ENCODE measurements at places on chromosomes 7 and 10.

GRCh38 chr7:95558864-95559263 is 37.5 kb downstream of the PDK4 start:
- DNase-seq, result no peak

- DNase-seq, result no peak
These were observed 15.1 kb upstream of the ATE1 start for GRCh38 chr10:121942749-121943416.

GRCh38 chr7:110521357-110521911 is 569.5 kb upstream of the LRRN3 start:
- no peak for DNase-seq

- DNase-seq, result no peak
These were observed 730.6 kb upstream of the IGFBP3 start for GRCh38 chr7:46651561-46652088.

- DNase-seq, result peak; percentile 10
These were observed 798.3 kb downstream of the NXPH1 start for GRCh38 chr7:9231630-9232121.

DNA sequence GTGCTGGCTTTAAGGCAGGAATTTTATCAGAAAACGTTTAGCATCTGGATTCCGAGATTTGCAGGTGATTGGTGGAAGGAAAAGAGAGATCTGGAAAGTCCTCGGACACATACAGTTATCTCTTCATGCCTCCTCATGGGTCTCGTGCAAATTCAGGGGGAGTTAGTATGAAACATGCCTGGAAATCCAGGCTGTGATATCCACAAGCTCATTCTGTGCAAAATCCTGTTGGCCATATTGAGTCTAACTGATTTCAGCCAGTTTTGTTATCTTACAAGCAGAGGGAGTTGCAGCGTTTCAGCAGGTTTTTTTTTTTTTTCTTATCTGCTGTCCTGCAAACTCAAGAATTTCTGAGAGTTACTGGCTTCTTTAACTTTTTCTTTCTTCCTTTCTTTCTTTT is 411.5 kb downstream of the GALNT17 start:
- no peak for DNase-seq

- DNase-seq, result no peak
These were observed 98.7 kb downstream of the POLL start for GRCh38 chr10:101489355-101489754.

GRCh38 chr10:91711885-91712680 is 79.2 kb upstream of the PPP1R3C start:
- DNase-seq, result no peak

DNA sequence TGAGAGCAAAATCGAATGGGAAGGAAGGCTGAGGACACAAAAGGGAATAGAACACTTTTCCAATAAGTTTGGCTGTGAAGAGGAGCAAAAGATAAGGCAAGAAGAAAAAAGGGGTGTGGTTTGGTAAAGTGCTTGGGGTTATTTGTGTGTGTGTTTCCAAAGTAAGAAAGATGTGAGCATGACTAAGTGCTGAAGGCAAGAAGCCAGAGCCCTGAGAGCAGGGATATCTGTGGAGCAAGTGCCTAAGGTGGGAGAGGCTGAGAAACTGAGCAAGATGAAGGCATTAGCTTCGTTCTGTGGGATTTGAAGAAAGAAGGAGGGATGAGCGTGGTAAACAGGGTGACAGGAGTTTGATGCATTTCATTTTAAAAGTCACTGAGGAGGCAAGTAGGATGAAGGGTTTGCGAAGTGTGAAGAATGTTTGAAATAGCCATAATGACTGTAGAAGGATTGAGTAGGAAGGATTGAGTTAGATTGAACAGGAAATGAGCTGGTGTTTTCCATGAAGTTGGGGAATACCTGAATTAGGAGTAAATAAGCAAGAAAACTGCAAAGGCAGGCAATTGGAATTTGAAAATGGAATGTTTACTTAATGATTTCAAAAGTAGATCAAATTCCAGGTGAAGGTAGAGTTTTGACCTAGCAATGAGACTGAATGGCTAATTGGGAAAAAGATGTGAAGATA is 19.9 kb upstream of the SP4 start:
- no peak for DNase-seq

GRCh38 chr10:121662945-121663917 is 65.0 kb upstream of the FGFR2 start:
- DNase-seq, result no peak

- peak; percentile 47 for DNase-seq
These were observed 75.7 kb upstream of the ASAH2 start for GRCh38 chr10:50326757-50327701.

DNA sequence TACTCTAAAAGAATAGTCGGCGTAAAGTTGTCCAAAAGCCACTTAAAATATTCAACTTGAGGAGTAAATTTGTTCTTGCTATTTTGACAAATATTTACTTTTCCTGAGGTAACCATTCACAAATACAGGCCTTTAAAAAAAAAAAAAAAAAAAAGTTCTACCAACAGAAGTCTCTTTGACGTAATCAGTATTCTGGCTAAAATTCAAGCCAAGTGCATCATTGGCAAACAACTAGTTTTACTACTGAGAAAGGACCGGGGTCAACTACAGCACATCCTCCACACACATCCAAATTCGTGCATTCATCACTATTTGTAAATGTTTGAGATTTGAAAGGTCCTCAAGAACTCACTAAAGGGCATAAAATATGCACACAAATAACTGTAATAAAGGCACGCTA is 2.0 kb downstream of the OAT start:
- DNase-seq, result no peak

GRCh38 chr7:20798081-20798693 is 11.5 kb upstream of the SP8 start:
- DNase-seq, result no peak

DNA sequence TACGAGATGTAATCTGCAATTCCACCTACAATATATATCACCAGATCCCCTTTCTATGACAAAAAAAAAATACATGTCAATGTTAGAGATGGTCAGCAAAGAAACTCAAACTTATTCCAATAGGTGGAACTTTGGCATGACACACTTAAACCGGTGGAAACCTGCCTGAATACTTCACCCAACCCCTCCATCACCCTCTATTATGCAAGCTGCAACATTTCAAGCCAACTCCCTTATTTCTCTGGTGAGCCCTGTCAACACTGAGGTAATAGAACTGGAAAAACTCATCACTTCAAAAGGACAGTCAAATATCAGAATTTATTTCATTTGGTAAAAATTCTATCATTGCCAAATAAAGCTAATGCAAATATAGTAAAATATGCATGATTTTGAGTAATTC is 3.6 kb downstream of the ZNF438 start:
- no peak for DNase-seq

DNA sequence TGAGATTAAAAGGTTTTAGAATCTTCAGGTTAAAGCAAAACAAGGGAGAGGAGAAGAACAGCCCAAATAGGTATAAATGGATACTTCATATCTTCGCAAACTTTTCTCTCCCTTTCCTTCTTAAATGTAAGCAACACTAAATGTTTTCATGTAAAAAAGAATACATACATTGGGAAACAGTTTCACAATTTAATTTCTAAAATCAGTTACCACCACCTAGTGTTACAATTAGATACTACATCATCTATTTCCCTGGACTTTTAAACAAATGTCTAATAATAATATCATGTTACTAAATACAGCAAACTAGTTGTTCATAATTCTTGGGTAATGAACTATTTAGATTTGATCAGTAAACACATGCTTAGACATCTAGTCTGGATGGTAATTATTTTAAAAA is 35.8 kb downstream of the MINDY3 start:
- peak; percentile 17 for DNase-seq

- no peak for DNase-seq
These were observed 24.3 kb upstream of the DOCK1 start for GRCh38 chr10:126880926-126881325.

DNA sequence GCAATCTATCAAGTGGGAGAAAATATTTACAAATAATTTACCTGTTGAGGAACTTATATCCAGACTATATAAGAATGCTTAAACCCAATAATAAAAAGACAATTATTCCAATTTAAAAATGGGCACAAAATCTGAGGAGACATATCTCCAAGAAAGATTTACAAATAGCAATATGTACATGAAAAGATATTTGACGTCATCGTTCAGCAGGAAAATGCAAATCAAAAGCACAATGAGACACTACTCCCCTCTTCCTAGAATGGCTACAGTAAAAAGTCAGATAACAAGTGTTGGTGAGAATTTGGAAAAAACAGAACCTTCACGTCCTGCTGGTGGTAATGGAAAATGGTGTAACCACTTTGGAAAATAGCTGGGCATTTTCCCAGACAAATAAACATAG is 457.0 kb downstream of the DPP6 start:
- DNase-seq, result no peak

- no peak for DNase-seq
These were observed 13.7 kb downstream of the BPGM start for GRCh38 chr7:134660242-134660785.

DNA sequence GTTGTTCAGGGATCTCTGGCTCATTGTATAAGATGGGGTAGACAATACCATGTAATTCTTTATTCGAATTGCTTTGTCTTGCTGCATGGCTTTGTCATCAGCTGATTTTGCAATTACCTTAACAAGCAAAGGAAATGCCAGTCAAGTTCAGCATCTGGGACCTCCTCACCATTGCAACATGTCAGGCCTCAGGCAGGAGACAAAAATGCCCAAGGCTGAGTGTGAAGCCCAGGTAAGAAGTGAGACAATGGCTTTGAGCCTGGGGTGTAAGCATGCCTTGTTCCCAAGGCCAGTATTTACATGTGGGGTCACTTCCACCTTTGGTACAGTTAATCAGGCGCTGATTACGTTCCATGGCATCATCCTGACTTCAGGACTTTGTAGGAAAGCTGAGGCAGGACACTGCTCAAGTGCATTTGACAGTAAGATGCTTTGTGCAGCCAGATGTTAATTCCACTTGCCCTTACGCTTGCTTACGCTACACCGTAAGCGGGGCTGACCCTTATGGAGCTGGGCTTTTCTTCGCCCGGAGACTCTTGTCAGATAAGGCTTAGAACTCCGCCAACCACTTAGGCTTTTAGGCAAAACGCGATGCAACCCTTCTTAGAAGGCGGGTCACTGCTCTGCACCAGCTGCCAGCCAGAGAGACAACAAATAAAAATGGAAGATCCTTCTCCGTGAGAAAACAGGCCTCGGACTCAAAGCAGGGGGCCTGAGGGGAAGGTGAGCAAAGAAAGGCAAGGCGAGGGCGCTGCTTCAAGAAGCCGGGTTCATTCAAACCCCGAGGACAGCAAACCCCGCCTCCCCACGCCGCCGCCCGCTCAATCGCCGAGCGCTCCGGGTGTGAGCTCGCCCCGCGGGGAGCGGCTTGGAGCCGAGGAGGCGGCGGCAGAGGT is 1.3 kb upstream of the SP4 start:
- DNase-seq, result no peak

DNA sequence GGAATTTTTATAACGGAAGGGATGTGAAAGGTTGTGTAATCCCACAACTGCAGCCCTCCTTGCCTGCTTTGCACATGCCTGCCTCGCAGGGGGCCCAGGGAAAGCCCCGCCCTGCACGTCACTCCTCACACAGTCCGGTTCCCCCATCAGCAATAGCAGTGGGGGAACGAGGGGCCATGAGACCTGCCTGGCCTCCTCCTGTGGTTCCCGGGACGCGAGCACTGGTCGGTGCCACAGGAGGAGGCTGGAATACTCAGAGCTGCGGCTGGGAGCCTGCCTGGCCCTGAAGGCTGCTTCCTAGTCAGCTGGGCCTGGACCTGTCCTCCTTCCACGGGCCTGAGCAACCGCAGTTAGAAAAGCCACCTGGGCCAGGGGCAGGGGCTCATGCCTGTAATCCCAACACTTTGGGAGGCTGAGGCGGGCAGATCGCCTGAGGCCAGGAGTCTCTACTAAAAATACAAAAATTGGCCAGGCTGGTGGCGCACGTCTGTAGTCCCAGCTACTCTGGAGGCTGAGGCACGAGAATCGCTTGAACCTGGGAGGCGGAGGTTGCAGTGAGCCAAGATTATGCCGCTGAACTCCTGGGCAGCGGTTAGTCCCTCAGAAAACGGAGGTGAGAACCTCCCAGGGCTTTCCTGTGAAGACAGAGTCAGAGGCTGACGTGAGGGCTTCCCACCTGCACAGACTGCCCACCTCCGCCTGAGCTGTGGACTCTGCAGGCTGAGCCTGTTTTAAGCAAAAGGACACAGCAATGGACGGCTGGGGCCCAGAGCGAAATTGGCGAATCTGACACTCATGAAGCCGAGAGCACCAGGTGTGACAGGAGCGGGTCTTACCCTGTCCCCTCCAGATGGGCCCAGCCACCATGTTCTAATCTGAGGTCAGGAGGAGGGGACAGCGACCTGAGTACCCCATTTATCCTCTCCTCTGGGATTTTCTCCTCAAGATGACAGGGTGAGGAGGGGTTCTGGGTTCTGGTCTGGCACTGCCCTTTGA is 52.9 kb downstream of the VIPR2 start:
- DNase-seq, result no peak

- no peak for DNase-seq
These were observed 1216.4 kb downstream of the CNTNAP2 start for GRCh38 chr7:147332988-147333387.

DNA sequence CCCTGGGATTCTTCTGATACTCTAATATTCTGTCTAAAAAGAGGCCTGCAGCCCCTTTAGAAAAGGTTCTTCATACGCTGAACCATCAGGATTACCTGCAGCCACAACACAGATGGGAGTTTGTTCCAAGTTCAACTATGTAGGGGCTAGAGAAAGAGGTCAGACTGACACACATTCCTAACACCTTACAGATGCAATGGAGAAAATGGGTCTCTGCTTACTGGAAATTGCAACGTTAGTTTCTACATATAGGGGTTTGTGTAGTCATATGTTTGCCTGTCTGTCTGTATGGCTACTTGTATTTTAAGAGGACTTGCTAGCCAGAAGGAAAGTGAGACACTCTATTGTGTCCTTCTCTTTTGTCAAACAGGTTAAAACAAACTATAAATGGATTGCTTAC is 618.5 kb downstream of the INHBA start:
- no peak for DNase-seq

GRCh38 chr10:1142596-1142995 is 86.4 kb downstream of the WDR37 start:
- no peak for DNase-seq

DNA sequence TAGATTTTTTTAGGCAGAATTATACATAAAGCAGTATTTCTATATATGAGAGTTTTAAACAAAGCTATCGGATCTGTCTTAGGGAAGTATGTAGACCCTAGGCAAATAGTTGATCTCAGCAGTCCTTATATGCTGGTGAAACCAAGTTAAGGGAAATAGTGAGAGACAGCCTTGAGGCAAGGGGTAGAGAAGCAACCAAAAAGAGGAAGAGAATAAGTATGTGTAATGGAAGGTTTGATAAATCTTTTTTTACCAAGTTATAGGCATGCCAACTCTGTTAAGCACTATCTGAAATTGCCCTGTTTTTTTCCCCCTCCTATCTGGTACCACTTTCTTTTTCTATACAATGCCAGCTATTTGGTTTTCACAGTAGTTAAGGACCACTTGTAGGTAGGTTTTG is 19.9 kb downstream of the SPAG6 start:
- DNase-seq, result no peak

- no peak for DNase-seq
These were observed 43.1 kb downstream of the MET start for GRCh38 chr7:116715077-116715476.

DNA sequence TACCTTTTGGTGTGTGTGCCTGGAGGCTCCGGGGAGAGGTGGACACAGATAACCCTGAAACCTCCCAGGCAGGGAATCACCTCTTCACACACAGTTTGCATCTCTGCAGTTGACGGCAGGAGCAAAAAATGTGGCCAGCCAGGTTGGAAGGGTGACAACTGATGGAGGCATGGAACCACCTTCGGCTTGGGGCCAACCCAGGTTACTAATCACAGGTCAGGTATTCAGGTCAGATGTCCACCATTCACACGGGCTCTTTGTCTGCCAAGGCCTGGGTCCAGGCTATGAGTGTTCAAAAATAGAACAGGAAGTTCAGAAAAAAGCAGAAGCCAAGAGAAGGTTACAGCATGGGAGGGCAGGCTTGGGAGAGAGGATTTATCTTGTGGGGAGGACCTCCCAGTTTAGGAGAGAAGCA is 137.2 kb upstream of the EFCAB10 start:
- DNase-seq, result no peak

All from left kidney (tissue), 8 donors.